ENCODE measurements at places on chromosomes 4 and X.

- DNase-seq = peak; percentile 41
Observed at GRCh38 chrX:24117258-24117657, 32.3 kb upstream of the ZFX start.

DNA sequence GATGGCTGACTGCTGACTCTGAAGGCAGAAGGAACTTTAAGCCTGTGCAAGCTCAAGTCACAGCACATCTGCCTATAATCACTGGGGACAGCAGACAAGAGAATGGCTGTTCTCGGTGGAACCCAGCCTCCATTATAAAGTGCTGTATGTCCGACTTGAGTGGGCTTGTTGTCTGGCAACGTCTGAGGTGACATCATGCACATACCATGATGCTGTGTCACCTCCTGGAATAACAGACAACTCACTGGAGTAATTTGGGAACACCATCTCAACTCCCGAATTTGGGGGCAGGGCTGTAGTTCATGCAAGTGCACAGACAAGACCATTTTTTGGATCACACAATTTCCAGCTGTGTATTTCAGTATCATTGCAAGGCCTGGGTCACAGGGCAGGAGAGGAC lies 59.8 kb upstream of the GPM6B start:
- DNase-seq = no peak

GRCh38 chrX:44039556-44039955 lies 66.4 kb upstream of the NDP start:
- DNase-seq = no peak

DNA sequence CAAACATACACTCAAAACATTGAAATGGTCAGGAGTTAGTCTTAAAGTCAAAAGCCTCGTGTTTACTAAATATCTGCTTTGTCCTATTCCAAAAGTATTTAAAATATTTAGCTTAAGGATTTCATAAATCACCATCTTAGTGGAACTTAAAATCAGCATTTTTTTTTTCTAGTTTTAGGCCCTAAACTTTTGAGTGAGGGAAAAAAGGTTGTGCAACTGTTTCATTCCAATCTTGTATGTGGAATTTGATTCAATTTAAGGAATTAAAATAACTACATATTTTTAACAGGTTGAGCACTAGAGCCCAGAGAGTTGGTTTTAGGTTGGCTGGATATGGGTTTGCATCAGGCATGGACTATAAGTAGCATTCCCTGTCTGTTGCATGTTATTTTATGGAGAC lies 35.7 kb upstream of the ANK2 start:
- no peak for DNase-seq

DNA sequence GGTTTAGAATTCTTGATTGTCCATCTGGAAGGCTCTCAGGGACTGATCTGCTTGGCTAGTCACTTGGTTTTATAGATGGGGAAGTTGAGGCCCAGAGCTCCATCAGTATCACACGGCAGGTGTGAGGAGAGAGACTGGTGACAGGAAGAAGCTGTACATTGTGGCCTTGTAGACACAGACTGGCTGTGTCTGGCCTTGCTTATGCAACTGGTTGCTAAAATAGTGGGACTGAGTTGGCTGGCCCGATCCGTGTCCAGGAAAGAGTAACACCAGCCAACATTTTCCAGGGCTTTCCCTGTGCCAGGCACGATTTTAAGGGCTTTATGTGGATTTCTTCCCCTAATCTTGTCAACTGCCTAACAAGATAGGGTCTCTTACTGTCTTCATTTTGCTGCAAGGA lies 2.8 kb downstream of the TBC1D14 start:
- no peak for DNase-seq

- no peak for DNase-seq
Observed at GRCh38 chr4:2274320-2275043, 12.6 kb upstream of the MXD4 start.

DNA sequence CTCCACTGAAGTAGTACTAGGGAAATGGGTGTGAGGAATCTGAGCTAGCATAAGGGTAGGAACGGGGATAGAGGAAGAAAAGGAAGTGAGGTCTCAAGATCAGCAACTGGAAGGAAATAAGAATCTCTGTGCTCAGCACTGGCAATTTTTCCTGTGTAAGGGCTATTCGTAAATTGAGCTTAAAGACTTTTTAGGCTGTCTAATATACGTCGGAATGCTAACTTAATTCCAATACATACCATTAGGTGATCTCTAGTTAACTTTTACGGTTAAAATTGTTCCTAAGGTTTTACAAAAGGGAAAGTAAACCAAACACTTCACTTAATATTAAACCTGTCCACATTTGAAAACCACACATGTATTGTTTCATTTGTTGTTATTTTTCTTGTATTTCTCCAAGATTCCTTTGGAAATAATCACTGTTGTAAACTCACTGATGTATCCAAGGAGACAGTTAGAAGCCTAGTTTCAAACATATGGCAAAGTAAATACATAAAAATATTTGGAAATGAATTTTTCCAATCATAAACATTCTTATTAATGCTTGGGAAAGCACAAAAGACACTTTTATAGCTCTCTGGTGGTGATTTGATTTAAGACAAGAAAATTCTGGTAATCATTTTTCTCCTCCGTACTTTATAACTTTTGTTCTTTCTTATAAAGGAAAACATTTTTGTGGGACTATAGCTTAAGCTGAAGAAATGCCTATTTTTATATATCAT lies 28.1 kb upstream of the HPGDS start:
- no peak for DNase-seq

GRCh38 chrX:123949846-123950245 lies 11.7 kb upstream of the STAG2 start:
- no peak for DNase-seq

DNA sequence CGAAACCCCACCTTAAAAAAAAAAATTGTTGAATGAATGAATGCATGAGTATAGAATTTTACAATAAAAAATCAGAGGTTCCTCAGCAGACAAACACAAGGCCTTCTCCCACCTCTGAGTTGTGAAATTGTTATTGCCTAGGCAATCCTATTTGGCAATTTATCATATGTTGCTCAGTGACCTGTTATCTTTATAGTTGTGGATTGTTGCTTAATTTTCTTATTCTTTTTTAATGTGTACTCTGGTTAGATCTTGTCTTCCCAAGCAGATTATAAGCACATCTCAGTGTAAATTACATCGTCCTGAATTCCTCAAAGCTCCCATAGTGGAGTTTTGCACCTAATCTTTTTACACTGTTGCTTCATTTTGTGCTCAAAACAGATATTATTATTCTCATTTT lies 71.9 kb downstream of the RBM47 start:
- DNase-seq = no peak

DNA sequence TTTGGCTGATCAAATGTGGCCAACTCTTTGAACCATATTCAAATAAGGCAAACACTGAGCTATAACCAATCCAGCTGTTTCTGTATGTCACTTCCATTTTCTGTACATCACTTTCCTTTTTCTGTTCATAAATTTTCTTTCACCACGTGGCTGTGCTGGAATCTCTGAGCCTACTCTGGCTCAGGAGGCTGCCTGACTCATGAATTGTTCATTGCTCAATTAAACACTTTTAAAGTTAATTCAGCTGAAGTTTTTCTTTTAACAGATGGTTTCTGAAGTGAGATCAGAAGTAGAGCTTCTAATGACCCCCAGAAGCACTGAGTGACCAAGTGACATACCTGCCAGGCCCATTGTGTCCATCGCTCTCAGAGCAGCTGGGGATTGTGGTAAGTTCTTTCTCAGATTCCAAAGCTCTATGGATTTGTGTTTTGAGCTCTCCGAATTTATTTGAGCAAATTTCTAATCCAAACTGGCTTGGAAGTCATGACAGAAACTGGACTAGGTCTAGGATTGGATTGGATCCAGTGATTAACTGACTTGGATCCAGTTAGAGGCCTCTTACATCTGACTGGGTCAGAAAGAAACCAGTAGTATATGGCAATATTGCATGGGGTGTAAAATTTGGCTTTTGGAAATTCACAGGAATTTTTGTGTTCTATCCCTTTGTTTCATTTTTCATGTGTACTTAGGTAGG lies 121.2 kb upstream of the BANK1 start:
- DNase-seq = no peak

- no peak for DNase-seq
Observed at GRCh38 chr4:135249024-135249423, 1047.4 kb upstream of the PABPC4L start.

DNA sequence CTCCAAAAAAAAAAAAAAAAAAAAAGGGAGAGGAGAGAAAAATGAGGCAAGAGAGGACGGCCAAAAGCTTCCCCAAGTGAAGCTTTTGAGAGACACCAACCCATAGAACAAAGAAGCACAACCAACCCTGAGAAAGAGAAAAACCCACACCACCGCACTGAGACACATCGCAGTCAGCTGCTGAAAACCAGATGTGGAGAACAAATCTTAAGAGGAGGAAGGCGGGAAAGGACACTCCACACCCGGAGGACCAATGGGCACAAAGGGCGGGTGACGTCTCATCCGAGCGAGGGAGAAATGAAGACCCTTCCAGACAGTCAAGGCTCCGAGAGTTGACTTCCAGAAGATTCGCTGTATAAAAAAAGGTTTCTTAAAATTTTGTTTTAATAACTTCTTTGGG lies 112.1 kb downstream of the AFAP1 start:
- no peak for DNase-seq

GRCh38 chr4:116546759-116547158 lies 538.6 kb downstream of the TRAM1L1 start:
- no peak for DNase-seq

GRCh38 chr4:109149836-109150235 lies 152.6 kb downstream of the COL25A1 start:
- no peak for DNase-seq

GRCh38 chrX:49919617-49920016 lies 2.8 kb upstream of the CLCN5 start:
- DNase-seq = no peak

- no peak for DNase-seq
Observed at GRCh38 chr4:144288011-144288903, 147.7 kb upstream of the GYPA start.

Measured in hippocampal formation (tissue), 2 donors.